ENCODE measurements at places on chromosomes 4 and X.

DNA sequence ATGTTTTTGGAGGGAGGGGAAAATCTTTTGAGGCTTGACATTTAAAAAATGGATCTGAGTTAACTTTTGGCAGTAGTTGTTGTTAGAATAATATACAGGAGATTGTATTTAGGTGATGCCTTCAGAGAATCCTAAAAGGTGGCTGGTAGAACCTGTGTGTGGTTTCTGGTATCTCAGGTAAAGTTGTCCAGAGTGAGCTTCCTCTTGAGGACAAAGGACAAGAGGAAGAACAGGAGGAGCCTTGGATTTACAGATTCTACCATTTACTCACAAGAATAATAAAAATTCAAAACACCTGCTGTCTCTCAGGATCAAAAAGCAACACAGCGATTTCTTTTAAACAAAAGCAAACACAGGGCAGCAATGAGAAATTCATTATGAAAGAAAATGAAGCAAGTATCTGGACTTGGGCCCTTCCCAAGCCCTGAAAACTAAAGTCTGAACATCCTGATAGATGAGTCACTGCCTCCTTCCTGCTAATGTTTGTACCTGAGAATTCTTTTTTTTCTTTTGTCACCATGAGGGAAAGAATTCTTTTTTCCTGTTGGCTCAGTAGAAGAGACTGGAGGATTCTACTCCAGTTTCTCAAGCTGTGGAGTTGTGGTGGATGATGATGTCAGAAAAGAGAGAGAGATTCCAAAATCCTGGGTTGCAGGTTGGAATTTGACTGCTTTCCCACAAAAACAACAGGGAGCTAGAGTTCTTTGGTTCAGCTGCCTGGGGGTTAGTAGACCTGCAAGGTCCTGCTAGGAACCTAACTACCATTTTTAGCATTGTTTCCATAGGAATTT is 31.5 kb upstream of the RAPGEF2 start:
- DNase-seq, result peak; percentile 47

GRCh38 chr4:90584051-90584450 is 456.9 kb downstream of the CCSER1 start:
- no peak for DNase-seq

- DNase-seq, result no peak
Measured at GRCh38 chrX:74492720-74493201, 71.5 kb downstream of the SLC16A2 start.

- DNase-seq, result no peak
Measured at GRCh38 chr4:76582074-76582816, 147.2 kb downstream of the SHROOM3 start.

GRCh38 chr4:143035661-143036060 is 149.1 kb upstream of the USP38 start:
- DNase-seq, result no peak

- DNase-seq, result no peak
Measured at GRCh38 chr4:179919587-179919986, 2323.6 kb upstream of the TENM3 start.

DNA sequence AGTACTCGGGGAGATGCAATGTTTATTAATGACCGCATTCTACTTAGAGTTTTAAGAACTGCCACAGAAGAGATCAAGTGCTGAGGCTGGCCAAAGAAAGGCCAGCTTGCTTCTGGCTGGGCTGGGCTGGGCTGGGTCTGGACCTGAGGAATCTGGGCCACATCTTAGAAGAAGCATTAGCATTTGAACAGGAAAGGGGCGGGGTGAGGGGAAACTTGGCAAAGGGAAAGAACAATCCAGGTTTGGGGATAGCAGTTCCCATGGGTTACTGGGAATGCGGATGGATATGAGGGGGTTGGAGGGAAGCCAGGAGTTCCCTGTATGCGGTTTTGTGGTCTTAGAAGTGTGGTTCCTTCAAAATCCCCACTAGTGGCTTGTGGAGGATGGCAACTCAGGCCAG is 83.3 kb downstream of the CLDN34 start:
- DNase-seq, result peak; percentile 51

- DNase-seq, result no peak
Measured at GRCh38 chr4:48162162-48162561, 28.1 kb upstream of the TXK start.

GRCh38 chrX:107716118-107716684 is 59.4 kb downstream of the TSC22D3 start:
- DNase-seq, result no peak

GRCh38 chr4:120963449-120963848 is 40.9 kb upstream of the PRDM5 start:
- DNase-seq, result no peak

- no peak for DNase-seq
Measured at GRCh38 chr4:158496030-158496741, 25.5 kb upstream of the RXFP1 start.

GRCh38 chrX:15448010-15448639 is 45.0 kb downstream of the PIR start:
- no peak for DNase-seq

GRCh38 chrX:48913605-48914366 is 2.3 kb upstream of the SLC35A2 start:
- no peak for DNase-seq

DNA sequence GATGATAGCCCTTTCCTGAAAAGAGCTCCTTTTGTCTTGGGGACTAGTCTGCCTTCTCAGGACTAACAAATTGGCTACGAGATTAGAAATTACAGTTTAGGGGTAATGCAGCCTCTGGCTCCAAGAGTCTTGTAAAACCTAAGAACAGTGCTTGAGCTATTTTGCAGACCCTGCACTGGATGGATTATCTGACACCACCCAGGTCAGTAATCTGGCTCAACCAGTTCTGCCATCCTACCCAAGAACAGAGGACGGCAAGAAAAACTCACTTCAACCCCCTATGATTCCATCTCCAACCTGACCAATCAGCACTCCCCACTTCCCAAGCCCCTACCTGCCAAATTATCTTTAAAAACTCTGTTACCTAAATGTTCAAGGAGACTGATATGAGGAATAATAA is 225.1 kb downstream of the FAM47A start:
- no peak for DNase-seq

- no peak for DNase-seq
Measured at GRCh38 chr4:111630705-111631104, 514.5 kb upstream of the FAM241A start.

DNA sequence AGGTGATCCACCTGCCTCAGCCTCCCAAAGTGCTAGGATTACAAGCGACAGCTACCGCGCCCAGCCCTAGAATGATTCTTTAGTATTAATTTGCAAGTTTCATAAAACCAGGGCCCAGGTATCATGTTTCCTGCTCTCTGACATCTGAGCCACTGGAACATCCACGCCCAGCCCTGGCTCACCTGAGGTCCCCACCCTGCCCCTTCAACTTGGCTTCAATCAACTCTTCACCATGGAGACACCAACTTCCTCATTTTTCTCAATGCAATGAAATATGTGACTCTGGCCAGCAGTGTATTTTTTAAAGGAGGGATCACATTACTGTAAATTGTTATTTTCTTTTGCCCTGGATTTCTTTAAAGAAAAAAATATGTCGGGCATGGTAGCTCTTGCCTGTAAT is 3.9 kb downstream of the PRSS12 start:
- DNase-seq, result no peak

GRCh38 chrX:6386837-6387236 is 148.1 kb downstream of the VCX3A start:
- no peak for DNase-seq
